ENCODE measurements at places on chromosomes 1 and 21. TPM values are rescaled to one million over a fixed set of nuclear protein-coding genes. Genes with fewer than 3 reads are reported as not detected.

DNA sequence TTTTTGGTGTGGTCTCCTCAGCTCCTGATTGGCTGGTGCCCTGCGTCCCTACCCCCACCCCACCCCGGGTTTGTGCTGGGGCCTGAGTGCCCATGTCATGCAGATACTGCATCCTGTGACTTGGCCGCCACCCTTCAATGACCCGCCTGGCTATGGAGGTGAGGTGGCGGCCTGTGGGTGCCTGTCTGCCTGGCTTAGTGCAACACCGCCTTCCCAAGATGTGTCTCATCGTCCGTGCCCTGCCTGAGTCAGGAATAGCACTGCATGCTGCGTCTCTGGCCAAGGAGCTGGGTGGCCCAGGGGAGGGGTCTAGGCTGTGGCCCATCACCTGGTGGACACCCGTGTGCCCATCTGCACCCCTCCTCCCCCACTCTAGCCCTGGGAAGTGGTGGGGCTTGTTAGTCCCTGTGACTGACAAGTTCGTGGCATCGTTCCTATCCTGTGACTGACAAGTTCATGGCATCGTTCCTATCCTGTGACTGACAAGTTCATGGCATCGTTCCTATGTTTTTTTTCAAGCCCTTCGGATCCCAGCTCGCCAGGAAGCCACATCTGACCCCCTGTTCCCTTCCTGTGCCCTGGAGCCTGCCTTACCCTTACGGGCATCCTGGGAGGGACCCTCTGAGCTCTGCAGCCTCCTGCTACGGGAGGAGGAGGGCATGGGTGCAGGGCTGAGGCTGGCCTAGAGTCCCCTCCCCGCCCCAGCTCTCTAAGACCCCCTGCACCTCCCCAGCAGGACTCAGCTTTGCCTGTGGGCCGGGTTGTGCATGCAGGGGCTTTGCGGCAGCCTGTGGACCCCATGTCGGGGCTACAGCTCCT lies 7.5 kb downstream of the SLX9 start:
- peak; percentile 2 for DNase-seq

DNA sequence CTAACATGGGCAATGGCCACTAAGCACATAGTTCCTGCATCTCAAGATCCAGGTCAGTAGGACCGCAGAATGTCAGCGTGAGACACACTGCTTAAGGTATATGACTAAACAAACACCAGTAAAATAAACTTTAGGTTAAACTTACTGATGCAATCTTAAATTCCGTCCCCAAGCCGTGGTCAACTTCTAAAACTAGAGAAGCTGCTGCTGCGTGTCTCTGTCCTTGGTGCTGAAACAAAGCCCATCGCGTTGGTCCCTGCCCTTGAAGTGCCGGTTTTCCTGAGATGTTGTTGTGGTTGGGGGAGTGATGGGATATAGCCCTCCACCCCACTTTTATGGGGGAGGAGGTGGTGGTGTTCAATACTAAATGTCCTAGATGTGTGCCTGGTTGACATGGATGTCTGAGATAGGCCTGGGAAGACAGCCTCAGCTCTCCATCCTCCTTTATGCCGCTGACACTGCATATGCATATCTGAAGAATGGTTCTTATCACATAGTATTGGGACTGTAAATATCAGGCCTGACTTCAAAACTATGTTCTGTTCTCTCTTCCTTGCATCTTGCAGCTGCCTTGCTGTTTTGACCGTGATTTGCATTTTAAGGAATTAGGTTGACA lies 72.0 kb upstream of the KCNA3 start:
- DNase-seq: peak; percentile 55

DNA sequence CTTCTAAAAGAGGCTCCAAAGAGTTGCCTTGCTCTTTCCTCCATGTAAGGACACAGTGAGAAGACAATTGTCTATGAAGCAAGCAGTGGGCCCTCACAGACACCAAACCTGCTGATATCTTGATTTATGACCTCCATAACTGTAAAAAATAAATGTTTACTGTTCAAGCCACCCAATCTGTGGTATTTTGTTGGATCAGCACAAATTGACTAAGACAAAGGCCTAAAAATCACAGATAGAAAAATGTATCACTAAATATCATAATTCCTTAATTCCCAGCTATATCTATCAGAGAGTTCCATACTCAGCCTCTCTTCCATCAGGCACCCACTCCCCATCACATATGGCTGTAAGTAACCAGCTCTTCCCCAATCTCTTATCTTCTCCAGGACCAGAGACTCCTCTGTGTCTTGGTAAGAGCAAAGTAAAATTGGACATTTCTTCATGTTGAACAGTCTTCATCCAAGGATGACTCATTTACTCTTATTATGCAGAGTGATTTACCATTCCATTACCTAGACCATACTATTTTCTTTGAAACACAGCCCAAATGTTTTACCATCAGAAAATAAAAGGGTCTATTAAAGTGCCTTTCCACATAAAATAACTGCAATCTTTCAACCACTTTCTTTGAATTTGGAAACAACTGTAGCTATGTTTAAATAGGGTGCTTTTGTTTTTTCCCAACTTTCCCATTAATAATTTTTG lies 503.6 kb downstream of the MRPL39 start:
- DNase-seq: no peak

- DNase-seq: no peak
These were observed 67.6 kb upstream of the C8B start for GRCh38 chr1:57033222-57034001.

- DNase-seq: peak; percentile 23
These were observed 7.1 kb upstream of the SSBP3 start for GRCh38 chr1:54413295-54413694.

- no peak for DNase-seq
These were observed 3.4 kb upstream of the HRNR start for GRCh38 chr1:152227310-152227928.

DNA sequence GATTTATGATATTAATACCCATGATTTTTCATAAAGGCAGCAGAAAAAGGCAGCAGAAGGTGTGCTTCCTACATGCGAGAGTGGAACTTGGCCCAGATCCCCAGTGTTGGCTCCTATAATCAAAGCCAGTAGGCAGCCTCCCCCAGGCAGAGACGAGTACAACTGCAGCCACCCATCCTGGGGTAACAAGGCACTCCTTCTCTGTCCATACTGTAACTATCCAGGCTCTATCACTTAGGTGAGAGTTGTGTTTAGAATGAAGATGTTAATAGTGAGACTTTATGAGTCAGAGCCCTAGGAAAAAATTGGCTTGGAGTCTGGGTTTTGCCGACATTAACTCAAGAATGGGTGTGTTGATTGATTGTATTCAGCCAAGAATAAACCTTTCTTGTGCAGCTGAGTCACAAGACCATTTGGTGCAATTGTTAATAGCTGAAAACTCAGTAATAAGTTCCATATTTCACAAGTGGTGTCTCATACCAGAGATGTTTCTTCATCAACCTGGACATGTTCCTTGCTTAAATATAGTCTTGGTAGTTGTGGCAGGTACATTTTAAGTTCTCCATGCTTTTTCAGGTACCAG lies 322.3 kb downstream of the DUSP10 start:
- DNase-seq: no peak

The TENT5C gene
- 14.8 TPM for total RNA-seq

The KANK4 gene
- total RNA-seq: 0.54 TPM

The CACNA1S gene
- total RNA-seq: not detected
